ENCODE measurements at places on chromosomes 1 and 21. TPM values are rescaled to one million over a fixed set of nuclear protein-coding genes. Genes with fewer than 3 reads are reported as not detected.

Gene WNT9A
- 0.65 TPM for total RNA-seq

Gene SPATA1
- under 0.01 TPM for total RNA-seq

Gene CD1E
- total RNA-seq = not detected

Gene ITLN2
- total RNA-seq = not detected

Gene S100A6
- 349 TPM for total RNA-seq

Gene F3
- 11.8 TPM for total RNA-seq

Gene AVPR1B
- total RNA-seq = not detected

Gene CYP4Z1
- total RNA-seq = not detected

Gene SYPL2
- under 0.01 TPM for total RNA-seq

Gene HPDL
- 1.3 TPM for total RNA-seq

Gene UMODL1
- total RNA-seq = not detected

Gene ACADM
- total RNA-seq = 22.6 TPM

Gene PRELP
- under 0.01 TPM for total RNA-seq

Gene MR1
- 5.7 TPM for total RNA-seq

Gene KLHDC7A
- not detected for total RNA-seq

Gene NPL
- total RNA-seq = 0.52 TPM

Gene RNF223
- not detected for total RNA-seq
